SW 1271 (cell line): ENCODE measurements at places on chromosomes 6 and 20.

GRCh38 chr20:59671661-59672471, 67.5 kb downstream of the PHACTR3 start:
- DNase-seq: no peak

- no peak for DNase-seq
Observed at GRCh38 chr6:157233686-157234085, 89.6 kb downstream of the TMEM242 start.

DNA sequence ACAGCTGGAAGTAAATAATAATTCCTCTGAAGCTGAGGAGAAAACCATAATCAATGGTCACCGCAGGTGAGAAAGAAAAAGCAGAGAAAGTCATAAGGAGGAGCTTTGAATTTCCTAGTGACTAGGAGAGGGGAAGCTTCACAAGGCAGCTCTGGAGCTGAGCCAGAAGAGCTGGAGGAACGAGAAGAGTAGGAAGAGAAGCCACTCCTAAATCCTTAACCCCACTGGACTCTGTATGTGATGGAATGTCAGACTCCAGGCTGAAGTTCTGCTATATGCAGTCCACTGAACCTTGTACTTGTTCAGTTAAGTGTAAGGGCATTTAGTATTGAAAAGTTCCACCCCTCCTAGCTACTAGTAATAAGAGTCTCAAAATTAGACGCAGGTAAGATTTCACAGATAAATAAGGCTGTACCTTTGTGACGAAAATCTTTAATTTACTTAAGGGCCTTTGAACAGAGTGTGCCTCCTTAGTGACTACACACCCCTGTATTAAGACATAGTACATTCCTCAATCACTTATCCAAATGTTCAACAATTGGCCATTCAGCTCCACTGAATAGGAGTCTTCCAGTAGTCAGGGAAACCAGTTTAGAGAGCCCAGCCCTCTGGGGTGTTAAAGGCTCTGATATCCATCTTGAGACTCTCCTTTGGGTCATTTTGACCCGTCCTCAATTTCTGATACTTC, 71.4 kb upstream of the UFL1 start:
- no peak for DNase-seq

GRCh38 chr6:38146021-38146733, 326.6 kb downstream of the ZFAND3 start:
- no peak for DNase-seq

DNA sequence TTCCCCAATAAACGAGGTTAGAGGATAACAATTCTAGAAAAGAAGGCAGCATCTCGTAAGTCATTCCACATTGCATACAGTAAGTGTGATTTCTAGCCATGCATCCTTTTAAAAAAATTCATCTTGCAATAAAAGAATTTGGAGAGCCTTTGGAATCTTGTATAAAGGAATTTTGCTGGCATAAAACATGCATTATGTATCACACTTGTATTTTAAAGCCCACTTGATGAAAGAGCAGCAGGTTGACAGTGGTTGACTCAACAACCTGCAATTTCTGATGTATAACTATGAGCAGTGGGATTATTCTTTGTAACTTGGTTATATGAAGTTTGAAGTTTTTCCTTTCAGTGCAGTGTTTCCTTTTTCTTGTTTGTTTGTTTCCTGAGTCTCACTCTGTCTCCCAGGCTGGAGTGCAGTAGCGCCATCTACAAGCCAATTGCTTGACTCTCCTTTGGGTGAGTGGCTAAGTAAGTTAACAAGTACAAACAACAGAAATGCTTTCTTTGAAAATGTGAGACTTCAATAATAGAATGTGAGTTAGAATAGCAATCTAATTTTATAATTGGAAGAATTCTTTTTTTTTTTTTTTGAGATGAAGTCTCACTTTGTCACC, 39.9 kb downstream of the JARID2 start:
- DNase-seq: no peak

DNA sequence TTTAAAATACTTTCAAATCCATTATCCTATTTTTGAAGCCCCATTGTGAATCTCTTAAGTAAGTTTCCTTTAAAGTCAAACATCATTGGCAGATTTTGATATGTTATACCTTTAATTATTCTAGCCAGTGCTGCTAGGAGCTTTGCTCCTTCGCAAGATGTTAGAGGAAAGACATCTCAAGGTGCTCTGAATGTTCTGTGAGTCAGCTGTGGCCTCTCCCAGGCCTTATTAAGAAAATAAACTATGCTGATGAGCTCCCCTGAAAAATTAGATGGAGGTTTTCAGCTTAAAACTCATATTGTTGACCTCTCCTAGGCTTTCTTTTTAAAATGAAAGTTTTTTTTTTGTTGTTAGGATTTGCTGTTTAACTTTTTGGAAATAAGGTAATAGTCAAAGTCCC, 57.3 kb downstream of the TRAF3IP2 start:
- DNase-seq: no peak

DNA sequence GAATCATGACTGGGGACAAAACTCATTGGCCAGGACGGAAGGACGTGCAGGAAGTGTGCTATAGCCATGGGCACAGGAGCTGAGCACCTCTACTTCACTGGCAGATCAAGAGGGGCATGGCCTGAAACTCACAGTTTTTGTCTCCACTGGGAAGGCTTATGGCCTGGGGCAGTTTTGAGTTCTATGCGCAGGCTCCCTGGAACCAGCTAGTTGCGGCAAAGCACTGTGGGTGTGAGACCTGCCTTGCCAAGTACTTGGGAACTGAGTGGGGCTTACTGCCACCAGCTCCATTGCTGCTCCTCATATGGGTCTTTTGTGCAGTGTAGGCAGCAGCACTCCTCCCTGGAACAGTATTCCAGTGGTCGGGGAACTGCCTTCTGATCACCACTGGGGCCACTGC, 282.6 kb upstream of the EYS start:
- DNase-seq: no peak

DNA sequence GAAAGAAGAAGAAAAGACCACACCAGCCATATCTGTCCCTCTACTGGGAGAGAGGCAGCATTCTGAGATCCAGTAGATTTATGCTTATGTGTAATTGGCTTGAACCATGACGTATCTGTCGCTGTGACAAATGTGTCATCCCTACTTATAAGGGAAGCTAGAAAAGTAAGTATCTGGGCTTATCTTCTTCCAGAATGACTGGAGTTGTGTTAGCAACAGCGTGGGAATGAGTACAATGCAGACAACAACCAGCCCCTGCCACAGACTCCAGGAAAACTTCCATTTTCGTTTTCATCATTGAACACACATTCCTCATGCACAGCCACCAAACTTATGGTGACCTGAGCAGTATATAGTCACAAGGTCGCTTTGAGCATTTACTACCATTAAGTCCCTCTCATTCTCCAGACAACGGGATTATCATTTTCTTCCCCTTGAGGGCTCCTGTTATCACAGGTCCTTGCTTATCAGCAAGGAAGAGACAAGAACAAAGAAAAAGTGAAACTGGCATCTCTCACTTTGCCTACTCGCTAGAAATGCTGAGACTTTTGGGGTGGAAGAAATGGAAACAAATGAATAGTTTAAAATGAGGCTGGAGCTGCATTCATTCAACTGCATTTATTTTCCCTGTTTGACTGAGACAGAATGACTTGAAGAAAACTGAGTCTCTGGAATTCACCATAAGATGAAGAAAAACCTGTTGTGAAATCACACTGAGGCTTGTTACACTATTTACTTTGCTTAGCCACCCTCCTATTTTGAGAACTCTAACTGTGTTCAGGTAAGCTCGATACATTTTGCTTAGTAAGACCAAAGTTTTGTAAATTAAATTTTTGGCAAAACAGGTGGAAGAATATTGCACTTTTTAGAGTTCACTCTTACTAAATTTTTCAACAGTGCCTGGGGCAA, 149.3 kb upstream of the FOXQ1 start:
- DNase-seq: no peak

DNA sequence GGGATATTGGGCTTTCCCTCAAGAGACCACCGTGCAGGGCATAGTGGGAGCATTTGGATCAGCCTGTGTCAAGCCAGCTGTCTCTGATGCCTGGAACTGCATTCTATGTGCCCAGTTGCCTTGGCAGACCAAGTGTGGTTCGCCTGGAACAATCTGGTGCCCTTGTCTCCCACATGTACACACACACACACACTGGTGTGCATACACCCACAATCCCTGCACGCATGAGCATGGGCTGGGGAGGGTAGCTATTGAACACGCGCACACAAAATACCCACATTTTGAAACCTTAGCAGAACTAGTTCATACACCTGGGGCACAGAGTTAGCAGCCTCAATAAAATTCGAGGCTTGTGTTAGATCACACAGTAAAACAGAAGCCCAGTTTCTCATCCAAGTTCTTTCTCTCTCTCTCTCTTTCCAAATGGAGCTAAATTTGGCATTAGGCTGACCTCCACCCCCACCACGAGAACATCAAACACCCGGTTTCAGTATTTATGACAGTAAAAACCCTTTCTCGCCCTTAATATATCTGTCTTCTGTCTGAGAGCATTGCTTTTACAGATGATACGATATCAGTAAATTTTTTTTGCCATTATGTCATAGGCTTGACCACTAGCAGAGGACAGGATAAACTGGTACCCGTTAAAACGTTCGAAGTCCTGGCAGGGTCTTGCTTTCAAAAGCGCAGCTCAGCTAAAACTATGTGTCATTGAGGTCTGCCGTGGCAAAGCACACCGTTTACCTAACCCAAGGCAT, 18.2 kb upstream of the NFATC2 start:
- no peak for DNase-seq

DNA sequence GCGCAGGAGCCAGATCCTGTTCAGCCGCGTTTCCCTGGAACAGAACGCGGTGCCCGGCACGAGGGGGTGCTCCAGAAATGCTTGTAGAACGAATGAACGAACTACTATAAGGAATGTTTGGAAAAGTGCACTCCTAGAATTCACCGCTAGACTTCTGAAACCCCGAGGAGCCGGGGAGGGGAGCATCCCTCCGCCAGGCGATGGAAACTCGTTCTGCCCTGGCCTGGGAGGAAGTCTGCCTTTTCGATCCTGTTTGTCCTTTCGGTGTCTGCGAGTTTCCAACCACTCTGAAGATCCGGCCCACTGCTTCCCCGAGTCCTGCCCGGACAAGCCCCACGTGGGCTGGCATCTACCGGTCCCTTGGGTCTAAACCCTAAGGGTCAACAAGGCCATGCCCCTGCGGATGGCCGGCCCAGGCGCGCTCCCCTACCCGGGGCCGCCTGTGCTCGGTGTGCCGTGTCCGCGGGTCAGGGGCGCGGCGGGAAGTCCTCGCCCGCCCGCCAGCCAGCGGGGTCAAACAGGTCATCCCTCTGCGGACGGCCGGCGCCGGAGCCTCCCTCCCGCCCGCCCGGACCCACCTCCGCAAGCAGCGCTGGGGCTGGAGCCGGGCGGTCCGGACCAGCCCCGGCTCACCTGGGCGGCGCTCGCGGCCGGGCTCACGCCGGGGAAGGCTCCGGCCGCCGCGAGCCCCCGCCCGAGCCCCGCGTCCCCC, 526 bp downstream of the SULF2 start:
- peak; percentile 19 for DNase-seq

DNA sequence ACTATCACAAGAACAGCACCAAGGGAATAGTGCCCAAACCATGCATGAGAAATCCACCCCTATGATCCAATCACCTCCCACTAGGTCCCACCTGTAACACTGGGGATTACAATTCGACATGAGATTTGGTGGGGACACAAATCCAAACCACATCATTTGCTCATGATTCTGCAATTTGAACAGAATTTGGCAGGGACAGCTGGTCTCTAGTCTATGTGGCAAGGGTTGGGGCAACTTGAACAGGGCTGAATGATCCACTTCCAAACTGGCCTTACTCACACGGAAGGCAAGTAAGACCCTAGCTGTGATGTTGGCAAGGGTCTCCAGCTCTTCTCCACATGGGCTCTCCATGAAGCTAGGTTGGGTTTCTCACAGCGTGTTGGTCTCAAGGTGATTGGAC, 10.1 kb upstream of the FKBP5 start:
- DNase-seq: no peak

DNA sequence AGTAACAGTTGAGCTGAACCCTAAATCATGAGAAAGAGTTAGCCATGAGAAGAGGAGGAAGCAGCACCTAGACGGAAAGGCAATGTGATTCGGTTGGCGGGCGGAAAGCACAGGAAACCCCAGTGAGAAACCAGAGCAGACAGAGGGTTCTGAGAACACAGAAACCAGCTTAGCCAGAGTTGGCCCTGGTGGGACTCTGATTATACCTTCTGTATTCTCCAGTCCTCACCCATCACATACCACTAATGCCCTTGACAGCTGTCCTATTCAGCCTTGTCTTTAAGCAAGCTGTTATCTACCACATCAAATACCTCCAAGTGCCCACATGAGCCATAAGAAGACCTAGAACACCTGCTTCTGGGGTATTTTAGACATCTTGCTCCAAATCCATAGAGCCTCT, 58.9 kb upstream of the LRRC1 start:
- DNase-seq: no peak

DNA sequence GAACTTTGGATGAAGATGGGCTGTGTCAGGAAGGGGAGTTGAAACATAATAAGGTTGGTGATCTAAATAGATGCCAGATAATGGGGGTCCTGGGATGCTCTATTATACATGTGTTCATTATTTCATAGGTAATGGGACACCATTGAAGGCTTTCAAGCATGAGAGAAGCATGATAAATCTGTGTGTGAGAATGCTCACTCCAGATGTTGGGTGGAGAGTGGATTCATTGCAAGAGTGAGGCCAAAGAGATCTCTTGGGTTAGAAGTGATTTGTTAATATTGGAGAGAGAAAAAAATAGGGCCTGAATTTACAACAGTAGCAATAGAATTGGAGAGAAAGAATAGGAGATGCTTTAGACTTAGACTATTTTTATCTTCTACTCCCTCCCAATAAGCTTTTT, 321.3 kb downstream of the SAMD5 start:
- no peak for DNase-seq

GRCh38 chr6:90076511-90077415, 182.5 kb downstream of the GJA10 start:
- DNase-seq: no peak

DNA sequence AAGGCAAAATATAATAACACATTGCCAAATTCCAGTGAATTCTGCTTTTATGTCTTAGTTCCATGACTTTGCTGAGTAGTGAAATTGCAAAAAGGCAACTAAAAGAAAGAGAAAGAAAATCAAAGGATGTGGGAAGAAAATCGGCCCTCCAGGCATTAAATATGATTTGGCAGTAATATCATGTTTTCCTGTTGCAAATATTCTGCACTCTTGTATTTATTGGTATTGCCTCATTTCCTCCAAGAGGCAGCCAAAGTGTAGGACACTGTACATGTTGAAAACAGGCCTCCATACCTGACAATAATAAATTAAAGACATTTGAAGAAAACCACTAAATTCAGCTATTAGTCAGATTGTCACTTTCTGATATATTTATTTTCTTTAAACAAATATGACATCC, 460.0 kb upstream of the NOX3 start:
- no peak for DNase-seq

DNA sequence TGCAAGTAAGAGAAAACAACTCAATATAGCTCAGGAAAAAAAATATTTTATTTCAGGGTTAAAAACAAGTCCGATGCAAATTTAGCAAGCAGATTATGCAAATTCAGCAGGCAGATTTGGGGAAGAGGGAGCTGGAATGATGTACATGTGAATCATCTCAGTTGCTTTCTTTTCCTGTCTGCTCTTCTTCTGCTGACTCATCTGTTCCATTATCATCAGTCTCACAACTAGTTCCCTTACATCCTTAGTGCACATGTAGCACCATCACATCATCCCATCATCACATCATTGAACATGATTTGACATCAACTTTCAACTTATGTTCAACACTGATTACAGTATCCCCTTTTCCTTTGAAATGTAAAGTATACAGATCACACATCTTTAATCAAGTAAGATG, 11.5 kb upstream of the DEFB113 start:
- DNase-seq: no peak
